ENCODE measurements at places on chromosomes 5 and 9.

DNA sequence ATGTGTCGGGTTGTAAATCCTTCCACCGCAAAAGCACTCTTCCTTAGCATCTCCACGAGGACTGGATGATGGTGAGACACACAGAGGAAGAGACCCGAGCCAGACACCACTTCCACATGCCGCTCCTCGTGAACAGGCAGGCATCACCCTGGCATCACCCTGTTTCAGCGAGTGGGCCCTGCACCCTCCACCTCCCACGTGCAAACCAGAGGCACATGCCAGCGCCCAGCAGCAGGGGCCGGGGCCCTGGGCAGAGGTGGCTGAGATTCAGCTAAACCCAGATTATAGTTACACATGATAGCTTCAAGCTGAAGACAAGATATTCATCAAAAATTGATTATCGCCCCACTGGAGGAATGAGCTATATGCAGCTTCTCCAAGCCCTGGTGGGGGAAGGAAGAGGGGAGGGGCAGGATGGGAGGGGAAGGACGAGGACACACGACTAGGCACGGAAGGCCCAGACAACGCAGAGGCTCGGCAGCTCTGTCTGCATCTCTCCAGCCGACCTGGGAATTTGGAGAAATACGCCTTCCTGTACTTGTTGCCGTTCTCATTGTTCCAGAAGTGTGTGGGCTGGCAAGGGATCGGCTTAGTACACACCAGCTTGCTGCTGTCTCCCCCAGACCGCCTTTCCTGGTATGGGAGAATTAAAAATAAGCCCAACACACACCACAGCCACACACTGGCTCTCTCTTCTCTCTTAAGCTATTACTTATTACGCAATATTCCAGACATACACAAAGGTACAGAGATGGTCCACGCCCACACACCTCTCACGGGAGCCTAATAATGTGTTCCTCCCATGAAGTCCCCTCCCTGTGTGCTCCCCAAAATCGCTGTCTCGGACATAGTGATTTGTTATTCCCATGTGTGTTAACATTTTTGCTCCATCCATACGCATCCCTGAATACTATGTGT lies 50.4 kb upstream of the ZNF354A start:
- DNase-seq = no peak

DNA sequence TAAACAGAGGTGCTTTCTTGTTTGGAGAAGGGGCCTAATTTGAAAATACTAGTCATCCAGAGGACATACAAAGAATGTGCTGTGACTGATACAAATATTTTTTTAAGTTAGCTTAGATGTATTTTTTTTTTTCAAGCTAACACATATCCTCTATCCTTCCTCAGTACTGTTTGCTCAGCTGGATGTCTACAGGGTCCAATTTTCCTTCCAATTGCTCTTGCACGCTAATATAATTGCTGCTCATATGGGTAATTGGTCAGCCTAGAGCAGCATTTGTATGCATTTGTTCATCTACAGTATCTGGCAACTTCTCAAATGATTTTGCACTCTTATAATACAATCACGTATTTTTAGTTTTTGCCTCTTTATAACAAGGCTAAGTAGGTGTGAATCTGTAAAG lies 84.7 kb downstream of the ZDHHC21 start:
- DNase-seq = no peak

DNA sequence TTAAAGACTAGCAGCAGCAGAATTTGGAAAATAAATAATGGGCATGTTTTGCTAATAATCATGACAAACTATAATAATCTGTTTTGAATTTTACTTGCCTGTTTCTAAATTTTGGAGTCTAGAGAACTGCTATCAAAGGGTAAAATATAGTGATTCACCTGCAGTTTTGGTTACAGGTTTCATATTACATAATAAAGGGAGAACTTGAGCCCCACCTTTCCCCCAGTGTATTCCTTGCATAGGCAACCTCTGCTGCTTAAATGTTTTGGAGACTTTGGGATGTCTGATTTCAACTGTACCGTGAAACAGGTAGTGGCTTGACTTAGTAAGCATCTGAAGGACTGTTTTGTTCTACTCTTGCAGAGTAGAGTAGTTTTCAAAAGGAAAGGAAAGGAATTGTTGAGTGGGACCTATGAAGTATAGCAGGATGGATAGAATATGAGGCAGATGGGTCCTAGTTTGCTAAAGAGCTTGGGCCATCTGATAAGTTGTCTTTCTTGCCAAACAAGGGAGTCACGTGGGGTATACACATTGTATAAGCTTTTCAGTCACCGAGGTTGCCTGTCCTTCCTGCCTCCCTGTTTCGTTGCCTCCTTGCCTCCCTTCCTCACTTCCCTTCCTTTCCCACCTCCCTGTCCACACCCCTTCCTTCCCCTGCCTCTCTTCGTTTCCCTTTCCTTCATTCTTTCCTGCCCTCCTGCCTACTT lies 19.1 kb downstream of the CREBRF start:
- DNase-seq = no peak

GRCh38 chr5:141484310-141484640 lies 555 bp upstream of the PCDHGC4 start:
- no peak for DNase-seq

GRCh38 chr5:44997506-44997905 lies 188.8 kb downstream of the MRPS30 start:
- DNase-seq = no peak

DNA sequence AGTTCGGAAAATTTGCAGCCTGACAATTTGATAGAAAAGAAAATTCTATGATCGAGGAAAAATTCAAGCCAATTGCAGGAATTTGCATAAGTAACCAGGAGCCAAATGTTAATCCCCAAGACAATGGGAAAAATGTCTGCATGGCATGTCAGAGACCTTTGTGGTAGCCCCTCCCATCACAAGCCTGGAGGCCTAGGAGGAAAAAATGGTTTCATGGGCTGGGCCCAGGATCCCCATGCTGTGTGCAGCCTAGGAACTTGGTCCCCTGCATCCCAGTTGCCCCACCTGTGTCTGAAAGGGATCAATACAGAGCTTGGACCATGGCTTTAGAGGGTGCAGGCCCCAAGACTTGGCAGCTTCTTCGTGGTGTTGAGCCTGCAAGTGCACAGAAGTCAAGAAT lies 1847.9 kb upstream of the ACO1 start:
- DNase-seq = no peak

GRCh38 chr9:135951889-135952663 lies 9.1 kb downstream of the UBAC1 start:
- DNase-seq = no peak

DNA sequence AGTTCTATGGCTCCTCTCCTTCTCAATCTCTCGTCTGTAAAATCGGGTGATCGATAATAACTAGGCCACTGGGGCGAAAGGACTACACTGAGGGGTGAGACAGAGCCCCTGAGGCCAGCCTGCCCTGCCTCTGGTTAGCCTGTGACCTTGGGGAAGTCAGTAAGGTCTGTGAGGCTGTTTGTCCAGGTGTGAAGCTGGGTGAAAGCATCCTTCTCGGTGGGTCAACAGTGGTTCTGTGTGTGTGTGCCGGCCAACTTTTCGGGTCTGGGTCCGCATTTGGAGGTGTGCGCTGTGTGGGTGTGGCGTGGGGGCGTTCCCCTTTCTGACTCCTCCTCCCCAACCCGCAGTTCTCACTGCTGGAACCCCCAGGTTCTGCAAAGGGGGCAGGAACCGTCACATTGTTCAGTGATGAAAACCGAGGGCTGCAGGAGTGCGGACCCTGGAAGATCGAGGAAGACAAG lies 5.0 kb upstream of the RNF44 start:
- DNase-seq = peak; percentile 75

DNA sequence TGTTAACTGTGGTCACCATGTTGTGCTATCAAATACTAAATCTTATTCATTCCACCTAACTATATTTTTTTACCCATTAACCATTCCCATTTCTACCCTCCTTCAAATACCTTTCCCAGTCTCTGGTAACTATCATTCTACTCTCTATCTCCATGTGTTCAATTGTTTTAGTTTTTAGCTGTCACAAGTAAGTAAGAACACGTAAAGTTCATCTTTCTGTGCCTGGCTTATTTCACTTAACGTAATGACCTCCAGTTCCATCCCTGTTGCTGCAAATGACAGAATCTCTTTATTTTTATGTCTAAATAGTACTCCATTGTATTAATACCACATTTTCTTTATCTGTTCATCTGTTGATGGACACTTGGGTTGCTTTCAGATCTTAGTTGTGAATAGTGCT lies 485.1 kb upstream of the CD180 start:
- no peak for DNase-seq

DNA sequence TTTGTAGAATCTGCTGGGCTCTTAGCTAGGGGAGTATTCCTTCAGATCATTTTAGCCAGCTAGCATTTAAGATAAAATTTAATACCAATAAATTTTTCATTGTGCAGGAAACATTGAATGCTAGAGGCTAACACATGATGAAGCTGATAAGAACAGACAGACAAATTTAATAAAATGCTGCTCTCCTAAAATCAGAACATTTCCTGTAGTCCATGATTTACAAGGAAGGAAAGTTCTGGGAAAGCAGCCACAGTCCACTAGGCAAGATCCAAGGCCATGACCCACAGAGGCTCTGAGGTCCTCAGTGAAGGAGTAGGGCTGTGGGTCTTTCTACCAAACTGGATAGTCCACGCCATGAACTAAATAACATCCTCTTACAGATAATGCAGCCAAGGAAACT lies 253.0 kb downstream of the ICE1 start:
- no peak for DNase-seq

DNA sequence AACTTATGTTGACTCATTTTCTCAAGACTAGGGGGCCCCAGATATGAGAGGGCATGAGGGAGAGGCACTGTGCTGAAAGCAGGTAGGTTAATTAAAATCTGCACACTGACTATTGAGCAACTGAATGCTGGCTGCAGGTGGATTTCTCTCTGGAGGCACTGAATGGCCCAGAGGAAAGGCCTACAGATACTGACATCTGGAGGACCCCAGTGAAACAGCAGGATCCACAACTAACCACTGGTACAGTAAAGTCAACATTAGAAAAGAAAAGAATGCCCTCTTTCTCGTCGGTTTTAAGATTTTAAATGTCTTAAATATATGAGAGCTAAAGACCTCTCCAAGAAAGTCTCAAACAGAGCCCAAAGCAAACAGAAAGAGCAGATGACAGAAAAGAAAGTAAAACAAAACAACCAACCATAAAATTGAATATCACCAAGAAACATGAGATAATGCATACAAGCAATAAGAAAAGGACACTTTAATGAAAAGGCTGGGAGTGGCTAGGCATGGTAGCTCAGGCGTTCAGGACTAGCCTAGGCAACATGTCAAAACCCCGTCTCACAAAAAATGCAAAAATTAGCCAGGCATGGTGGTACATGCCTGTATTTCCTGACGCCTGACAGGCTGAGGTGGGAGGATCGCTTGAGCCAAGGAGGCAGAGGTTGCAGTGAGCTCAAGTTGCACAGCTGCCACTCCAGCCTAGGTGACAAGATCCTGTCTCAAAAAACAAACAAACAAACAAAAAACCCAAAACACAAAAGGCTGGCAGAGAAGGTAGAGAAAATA lies 43.3 kb downstream of the PUM3 start:
- no peak for DNase-seq

DNA sequence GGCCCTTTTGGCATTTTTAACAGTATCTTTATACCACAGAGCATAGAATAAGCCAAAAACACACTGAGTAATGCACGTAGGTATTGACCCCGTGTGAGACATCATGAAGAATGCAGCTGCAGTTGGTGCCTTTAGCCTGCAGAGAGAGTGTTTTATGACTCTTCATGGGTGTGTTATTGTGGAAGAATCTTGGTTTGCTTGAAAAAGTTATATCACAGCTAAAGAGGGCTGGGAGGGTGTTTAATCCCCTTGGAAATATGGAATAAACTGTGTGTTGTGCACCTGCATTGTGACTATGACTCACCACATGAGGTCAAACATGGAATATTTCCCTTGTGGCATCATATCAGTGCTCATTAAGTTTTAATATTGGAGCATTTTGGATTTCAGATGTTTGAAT lies 458.7 kb downstream of the CDH9 start:
- DNase-seq = no peak

GRCh38 chr9:95379630-95380029 lies 62.1 kb upstream of the FANCC start:
- DNase-seq = peak; percentile 14

DNA sequence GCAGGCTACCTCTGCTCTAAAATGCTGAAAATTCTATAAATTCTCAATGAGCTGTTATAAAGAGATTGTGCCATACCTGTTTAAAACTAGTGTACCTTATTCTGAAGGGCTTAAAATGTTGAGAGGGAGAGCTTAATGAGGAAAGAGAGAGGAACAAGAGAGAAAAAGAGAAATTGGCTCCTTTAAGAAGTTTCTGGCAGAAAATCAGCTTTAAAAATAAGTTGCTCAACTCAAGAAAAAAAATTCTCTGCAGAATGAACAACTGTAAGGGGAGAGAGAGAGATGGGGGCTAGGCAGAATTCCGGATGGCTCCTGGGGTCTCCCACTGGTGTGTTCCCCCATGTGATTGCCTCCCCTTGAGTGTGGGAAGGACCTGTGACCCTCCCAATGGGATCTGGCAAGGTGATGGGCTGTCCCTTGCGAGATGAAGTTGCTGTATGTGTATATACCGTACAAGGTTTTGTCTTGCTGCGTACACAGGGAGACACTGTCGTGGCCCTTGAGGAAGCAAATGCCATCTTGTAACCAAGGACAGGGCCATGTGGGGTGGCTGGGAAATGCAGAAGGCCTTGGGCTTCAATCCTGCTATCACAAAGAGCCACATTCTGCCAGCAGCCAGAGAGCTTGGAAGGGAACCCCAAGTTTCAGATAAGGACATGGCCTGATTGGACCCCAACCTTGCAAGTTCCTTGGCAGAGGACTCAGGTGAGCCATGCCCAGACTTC lies 64.3 kb upstream of the S1PR3 start:
- DNase-seq = no peak

GRCh38 chr5:140677947-140678346 lies 4.6 kb upstream of the DND1 start:
- no peak for DNase-seq

GRCh38 chr5:21649969-21650368 lies 1203.2 kb downstream of the CDH12 start:
- no peak for DNase-seq

DNA sequence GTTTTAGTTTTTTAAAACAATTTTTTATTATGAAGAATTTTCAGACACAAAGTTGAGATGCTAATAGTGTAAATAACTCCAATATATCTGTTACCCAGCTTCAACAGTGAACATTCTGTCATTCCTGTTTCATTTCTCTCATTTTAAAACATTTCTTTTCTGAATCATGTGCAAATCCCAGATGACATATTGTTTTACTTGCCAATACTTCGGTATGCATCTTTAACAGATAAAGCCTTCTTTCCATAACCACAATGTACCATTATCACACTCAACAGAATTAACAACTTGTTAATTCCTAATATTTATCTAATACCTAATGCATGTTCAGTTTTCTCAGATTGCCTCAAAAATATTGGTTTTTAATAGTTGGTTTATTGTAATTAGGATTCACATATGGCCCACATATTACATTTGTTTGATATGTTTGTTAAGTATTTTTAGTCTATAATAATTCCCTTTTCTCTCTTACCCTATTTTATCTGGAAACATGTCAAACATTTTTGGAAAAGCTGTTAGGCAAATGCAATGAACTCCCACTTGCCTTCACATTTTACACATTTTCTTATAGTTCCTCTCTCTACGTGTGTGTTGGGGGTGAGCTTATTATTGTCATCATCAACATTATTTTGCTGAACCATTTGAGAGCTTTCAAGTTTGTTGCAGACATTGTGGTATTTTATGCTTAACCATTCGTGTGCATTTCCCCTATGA lies 58.7 kb upstream of the ANKRD55 start:
- DNase-seq = no peak

All from CD4-positive, alpha-beta T cell treated with Interleukin-4 for 1 hour (primary cell).